ENCODE measurements at places on chromosomes 2 and 18. TPM values are rescaled to one million over a fixed set of nuclear protein-coding genes. Genes with fewer than 3 reads are reported as not detected.

DNA sequence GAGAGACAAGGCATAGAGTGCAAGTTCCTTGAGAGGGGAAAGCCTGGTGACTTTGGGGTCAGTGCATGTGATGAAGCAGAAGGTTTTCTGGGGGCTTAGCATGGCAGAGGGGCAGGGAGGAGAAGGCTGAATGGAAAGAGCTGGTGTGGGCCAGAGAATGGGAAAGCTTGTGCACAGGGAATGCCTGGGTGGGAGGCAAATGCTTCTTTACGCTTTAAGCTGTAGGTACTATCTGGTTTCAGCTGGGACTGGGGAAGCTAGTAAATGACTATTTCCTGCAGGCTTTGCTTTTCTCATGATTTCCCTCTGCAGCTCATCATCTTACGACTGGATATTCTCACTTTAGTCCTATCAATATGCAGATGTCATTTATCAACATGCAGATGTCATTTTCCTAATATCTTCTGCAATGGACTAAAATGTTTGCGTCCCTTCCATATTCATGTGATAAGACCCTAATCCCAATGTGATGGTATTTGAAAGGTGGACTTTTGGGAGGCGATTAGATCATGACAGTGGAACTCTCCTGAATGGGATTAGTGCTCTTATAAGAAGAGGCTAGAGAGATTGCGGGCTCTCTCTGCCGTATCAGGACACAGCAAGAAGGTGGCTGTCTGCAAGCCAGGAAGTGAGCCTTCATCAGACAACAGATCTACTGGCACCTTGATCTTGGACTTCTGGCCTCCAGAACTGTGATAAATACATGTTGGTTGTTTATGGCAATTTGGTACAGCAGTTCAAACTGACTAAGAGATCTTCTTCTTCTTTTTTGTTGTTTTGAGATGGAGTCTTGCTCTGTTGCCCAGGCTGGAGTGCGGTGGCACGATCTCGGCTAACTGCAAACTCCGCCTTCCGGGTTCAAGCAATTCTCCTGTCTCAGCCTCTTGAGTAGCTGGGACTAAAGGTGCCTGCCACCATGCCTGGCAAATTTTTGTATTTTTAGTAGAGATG lies 50.1 kb downstream of the MYCN start:
- DNase-seq, result no peak

Gene UNC80
- total RNA-seq, result not detected

- DNase-seq, result no peak
Observed at GRCh38 chr2:238030422-238031155, 30.2 kb upstream of the SCLY start.

Gene GAREM2
- total RNA-seq, result 2.9 TPM

Gene ERBB4
- total RNA-seq, result not detected

DNA sequence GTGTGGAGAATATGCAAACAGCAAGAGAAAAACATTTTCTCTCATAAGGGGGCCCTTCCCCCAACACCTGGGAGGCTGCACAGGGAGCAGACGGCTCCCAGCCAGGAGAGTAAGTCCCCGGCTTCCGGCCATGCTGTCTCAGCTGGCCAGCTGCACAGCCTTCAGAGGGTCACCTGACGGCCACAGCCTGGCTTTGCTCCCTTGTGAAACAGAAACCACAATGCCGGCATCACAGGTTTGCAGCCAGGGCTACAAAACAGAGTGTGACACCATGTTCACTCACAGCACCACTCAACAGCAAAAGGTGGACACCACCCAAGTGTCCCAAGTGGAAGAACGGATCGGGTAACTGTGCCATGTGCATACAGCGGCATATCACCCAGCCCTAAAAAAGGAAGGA lies 86.9 kb upstream of the GPC1 start:
- DNase-seq, result no peak

Data from activated CD4-positive, alpha-beta T cell treated with anti-CD3 and anti-CD28 coated beads, Interleukin-2, amount 10 ng/mL, durations not matched to agents 7 days and 5 days (primary cell).